ENCODE measurements at places on chromosomes 5 and 9.

GRCh38 chr5:178555005-178555404 lies 35.2 kb downstream of the COL23A1 start:
- DNase-seq = no peak

DNA sequence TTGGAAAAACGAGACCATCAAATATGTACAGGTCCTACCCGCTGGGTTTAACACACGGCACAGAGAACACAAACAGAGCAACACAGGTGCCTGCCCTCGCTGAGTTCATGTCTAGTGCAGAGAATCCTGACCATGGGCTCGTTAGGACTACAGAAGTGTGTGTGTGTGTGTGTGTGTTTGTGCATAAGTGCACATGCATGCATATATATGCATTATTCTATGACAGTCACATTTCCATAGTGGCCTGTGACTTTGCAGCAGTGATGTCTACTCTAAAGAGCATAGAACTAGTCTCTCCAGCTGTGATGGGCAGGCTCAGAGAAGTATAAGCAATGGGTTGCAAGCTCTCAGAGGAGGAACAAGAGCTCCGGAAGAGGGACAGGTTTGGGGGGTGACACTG lies 27.7 kb downstream of the ORM2 start:
- no peak for DNase-seq

DNA sequence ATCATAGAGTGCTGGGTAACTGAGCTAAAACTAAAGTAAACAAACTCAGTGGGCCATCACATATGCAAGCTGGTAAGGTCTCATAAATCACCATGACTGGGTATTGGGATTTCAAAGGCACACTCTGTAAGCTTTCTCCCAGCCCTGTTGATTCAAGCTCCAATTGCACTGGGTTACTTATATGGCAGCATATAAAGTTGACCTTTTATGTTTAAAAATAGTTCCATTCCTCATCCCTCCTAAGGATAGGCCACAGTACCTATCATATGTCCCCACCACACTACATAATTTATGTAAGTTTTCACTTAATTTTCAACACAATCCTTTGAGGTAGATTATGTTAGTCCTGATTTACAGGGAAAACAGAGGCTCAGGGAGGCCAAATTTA lies 438.4 kb downstream of the RAB3C start:
- no peak for DNase-seq

- DNase-seq = no peak
Observed at GRCh38 chr5:12330381-12330780, 426.1 kb upstream of the CTNND2 start.

GRCh38 chr5:52947208-52947607 lies 41.9 kb upstream of the ITGA2 start:
- no peak for DNase-seq

DNA sequence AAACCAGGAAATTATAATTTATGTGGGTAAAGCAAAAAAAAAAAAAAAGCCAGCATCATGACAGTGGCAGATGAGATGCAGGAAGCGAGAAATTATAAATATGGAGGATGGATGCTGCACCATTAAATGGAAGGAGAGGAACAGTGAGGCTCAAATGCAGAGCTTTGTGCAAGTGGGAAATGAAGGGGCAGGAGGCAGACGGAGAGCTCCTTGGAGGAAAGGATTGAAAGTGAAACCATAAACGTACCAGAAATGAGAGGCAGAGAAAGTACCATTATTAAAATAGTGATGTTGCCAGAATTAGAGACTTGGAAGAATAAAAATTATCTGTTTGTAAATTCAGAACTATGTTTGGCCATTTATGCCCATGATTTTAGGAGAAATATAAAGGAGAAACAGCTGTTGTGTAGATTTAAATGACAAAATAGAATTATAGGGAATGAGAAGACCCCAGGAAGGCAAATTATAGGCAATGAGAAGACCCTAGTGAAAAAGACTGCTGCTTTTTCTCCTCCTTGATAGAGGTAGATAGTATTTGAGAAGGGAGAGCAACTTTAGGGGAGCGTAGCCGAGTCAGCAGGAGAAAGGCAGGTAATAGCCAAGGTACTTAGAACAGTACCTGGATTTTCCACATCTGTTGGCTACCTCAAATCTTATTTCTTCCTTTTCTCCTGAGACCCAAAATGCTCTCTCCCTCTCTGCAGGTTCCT lies 341.0 kb upstream of the CD180 start:
- DNase-seq = no peak

DNA sequence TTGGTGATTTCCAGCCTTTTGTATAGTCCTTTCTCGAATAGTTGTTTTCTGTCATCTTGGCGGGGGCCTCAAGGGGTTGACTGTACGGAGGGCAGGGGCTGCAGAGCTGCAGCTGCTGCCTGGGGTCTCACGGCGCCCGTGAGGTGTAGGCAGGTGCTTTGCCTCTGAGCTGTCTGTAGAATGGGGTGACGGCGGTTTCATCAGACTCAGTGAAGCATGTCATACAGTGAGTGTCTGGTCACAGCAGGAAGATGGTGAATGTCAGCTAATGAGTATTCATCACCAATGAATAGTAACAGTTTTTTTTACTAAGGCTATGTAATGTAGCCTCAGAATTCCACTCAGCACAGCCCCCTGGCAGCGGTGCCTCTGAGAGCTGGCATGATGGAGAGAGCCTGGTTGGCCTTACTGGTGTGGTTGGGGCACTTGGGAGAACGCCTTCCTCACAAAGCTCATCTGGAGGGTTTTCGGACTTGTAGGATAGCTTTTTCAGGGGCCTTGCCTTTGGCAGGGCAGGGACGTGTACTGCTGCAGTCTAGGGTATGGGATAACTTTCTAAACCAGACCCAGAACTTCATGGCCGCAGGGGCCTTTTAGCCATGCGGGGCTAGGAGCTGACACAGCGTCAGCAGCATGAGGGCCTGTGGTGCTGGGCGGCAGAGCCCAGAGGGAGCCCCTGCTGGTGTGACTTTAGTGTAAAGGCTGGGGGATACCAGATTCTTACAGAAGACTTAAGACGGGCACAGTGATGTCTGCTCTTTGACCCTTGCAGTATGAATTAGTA lies 15.0 kb downstream of the TENT4A start:
- DNase-seq = no peak

DNA sequence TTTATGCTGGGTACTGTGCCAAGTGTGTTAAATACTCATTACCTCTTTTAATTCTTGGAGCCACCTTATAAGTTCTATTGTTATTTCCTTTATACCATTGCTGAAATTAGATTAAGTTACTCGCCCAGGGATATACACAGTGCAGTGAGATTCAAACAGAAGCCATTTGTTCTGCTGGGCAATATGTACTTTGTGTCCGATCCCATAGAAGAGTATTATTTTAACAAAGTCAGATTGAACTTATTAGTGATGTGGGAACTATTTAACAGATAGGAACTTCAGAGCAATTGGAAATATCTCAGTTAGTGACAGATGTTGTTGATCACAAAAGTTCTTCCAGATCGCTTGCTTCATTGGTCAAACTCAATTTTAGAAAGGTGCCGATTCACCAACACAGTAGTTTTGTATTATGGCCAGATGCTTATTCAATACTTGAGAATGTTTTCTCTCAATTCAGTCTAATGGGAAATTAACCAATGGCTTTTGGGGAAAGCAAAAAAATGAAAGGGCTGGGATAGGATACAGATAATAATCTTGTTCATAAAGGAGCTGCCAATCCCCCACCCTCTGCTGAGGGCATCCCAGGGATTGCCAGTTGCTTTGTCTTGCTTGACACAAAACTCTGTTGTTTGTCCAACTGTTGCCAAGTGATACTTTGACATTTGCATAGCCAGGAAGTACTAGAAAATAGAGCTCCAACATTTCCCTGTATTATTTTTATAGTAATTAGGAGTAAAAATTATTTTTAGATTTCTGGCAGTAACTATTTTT lies 94.8 kb upstream of the SEMA6A start:
- no peak for DNase-seq

DNA sequence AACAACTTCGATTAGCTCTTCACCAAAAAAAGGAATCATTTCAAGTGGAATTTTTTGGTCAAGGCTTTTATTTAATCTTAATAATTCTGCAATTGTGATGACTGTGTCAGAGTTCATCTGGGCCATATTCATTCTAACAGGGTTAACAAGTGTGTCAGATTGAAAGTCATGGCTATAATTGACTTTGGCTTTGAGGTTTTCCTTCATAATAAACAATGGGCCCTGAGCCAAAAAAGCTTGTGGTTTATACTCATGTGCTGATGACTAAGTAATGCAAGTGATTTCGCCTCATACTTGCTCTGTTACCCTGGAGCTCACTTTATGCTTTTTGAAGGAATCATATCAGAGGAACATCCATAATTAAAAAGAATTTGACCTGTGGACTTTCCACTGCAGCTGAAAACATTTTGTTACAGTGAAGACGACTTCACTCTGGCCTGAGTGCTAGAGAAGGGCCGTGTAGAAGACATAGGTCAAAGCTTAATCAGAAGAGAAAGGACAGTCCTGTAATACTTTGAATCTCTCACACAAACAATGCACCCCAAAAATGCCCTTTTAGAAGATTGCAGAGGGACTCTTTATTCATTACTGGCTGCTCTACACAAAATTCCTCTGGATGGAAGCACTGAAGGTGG lies 101.7 kb downstream of the GDNF start:
- no peak for DNase-seq

DNA sequence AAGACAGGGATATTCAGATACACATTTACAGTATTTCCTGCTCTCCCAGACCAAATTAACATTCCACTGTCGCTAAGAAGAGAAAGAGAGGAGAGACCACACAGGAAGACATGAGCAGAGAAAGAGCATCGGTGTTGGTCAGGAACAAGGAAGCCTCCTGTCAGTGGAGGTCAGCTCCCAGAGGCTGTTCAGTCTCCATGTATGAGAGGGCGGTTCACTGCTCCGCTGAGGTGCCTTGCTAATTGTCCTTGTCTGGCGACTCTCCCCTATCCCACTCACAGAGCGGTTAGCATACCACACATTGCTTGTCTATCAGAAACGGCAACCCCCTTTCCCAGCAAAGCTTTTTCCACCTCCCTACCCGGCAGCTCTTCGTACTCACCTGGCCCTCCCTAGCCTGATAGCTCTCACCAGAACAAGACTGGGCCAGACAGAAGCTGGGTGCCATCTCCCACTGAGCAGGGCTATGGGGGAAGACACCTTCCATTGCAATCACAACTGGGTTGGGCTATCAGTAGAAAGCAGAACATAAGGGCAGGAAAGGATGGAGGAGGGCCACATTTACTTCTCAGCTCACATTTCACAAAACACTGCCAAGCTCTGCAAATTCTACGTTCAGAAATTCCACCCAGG lies 58.6 kb upstream of the LMNB1 start:
- DNase-seq = no peak

DNA sequence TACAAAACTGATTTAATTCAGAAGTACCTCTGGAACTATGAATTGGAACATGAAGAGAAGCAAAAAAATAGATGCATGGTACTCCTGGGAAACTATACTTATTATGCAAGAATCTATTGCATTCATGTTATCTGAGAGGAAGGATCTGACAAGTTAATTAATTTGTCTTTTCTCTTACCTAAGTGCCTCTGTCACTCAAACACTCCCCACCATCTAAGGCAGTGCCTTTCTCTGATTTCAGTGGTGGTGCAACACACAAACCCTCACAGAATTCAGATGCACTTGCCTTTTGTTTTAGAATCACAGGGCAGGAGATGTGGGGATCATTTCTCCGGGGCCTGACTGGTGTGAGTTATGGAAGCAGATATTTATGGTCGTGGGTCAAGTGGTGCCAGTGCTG lies 52.5 kb upstream of the C9orf72 start:
- DNase-seq = no peak

- no peak for DNase-seq
Observed at GRCh38 chr5:177025101-177025601, 2.7 kb downstream of the ZNF346 start.

- no peak for DNase-seq
Observed at GRCh38 chr5:159195775-159196174, 13.6 kb downstream of the RNF145 start.

DNA sequence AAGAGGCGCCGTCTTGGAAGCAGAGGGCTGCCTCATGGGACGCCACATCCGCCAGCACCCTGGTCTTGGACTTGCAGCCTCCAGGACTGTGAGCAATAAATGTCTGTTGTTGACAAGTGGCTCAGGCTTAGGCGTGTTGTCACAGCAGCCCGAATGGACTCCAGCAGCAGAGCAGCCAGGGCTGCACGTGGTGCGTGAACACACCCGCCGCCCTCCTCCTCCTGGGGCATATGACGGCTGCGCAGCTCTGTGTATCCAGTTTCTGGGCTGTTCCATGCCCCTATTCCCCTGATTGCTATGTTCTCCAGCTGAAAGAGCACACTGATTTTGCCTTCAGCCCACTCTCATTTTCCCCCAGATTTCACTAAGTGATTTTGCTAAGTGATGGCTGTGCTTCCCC lies 36.0 kb upstream of the CLPTM1L start:
- DNase-seq = no peak

GRCh38 chr5:101605700-101606099 lies 690.4 kb downstream of the SLCO4C1 start:
- no peak for DNase-seq

GRCh38 chr5:93461756-93462155 lies 119.3 kb downstream of the NR2F1-AS1 start:
- DNase-seq = no peak

DNA sequence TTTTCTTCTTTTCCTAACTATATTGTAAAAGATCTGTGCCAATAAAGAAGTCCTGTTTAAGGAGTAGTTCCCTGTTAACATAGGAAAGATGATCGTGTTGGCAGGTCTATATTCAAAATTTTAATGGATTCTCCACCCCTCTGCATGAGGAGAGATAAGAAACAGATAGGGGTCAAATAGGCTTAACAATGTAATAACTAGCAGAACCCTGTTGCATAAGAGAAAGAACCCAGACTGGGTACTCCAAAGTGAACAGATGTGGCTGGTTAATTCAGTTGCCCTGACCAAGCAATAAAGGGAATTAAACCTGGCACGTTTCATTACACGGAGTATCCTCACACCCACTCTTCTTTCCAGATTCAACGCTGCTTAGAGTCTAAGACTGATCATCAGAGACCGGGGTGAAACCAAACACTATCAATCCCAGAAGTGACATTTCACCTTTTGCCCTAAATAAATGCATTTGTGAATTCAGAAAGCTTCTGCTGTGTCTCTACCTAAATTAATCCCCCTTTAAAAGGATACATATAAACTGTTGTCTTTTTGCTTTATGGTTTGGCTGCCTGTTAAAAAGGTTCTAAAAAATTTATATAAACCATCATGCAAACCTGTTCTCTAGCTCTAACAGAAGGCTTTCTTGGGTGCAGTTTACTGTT lies 1276.9 kb upstream of the WWC1 start:
- DNase-seq = no peak

- no peak for DNase-seq
Observed at GRCh38 chr9:30967476-30967875, 1417.0 kb upstream of the ACO1 start.

GRCh38 chr5:177134697-177135225 lies 1.2 kb downstream of the NSD1 start:
- no peak for DNase-seq

GRCh38 chr5:32462618-32463017 lies 18.1 kb upstream of the ZFR start:
- peak; percentile 57 for DNase-seq

DNA sequence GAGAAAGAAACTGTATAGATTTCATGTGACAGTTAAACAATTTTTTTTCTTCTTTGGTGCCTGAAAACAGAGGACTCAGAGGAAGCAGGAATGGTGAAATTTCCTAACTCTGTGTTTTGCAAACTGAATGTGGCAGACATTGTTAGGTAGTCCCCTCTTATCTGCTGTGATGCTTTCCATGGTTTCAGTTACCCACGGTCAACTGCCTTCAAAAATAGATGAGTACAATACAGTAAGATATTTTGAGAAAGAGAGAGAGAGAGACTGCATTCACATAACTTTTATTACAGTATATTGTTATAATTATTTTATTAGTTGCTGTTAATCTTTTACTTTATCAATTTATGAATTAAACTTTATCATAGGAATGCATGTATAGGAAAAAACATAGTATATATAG lies 627.2 kb downstream of the CCDC171 start:
- no peak for DNase-seq
